ENCODE measurements at places on chromosomes 7 and 10. TPM values are rescaled to one million over a fixed set of nuclear protein-coding genes. Genes with fewer than 3 reads are reported as not detected.

Gene CACNA2D1
- total RNA-seq: 10.3 TPM

Gene C10orf105
- not detected for total RNA-seq

Gene SVOPL
- not detected for total RNA-seq

Gene FZD8
- total RNA-seq: 14.9 TPM

Gene PRPS1L1
- not detected for total RNA-seq

Gene HMX2
- total RNA-seq: not detected

Gene CREB3L2
- 26.0 TPM for total RNA-seq

Gene PDE6C
- not detected for total RNA-seq

Gene STAG3
- 0.13 TPM for total RNA-seq

Gene PEX1
- 8.5 TPM for total RNA-seq

Gene NPM3
- 133 TPM for total RNA-seq

Gene HACD1
- total RNA-seq: 19.9 TPM

Gene GPR15LG
- not detected for total RNA-seq

Gene CPA5
- total RNA-seq: not detected

Gene GNGT1
- total RNA-seq: not detected

Gene TLL2
- total RNA-seq: 0.27 TPM

Gene CLRN3
- total RNA-seq: not detected

Gene TMEM178B
- not detected for total RNA-seq

Gene C10orf62
- total RNA-seq: not detected

Gene ZDHHC6
- 22.1 TPM for total RNA-seq

Gene TSPAN12
- total RNA-seq: 10.4 TPM

Gene MYH16
- total RNA-seq: 0.64 TPM

Gene TRPV5
- not detected for total RNA-seq

Gene WNT8B
- total RNA-seq: not detected

Gene MNX1
- not detected for total RNA-seq

Gene SYT15B
- total RNA-seq: not detected

Gene TDRD1
- not detected for total RNA-seq

Gene PRTFDC1
- 9.4 TPM for total RNA-seq

Gene DNA2
- total RNA-seq: 8.7 TPM

Gene FAM221A
- total RNA-seq: 2.8 TPM

Gene CYP3A7
- total RNA-seq: not detected

Gene PDZD7
- 0.07 TPM for total RNA-seq

Gene CHAT
- not detected for total RNA-seq

Gene PPP1R9A
- total RNA-seq: 0.74 TPM

Gene RPP38
- 5.4 TPM for total RNA-seq

Gene LAMB1
- total RNA-seq: 235 TPM

Gene CLDN12
- total RNA-seq: 3.2 TPM

Gene BLNK
- not detected for total RNA-seq

Gene CNPY1
- total RNA-seq: not detected

Gene FFAR4
- total RNA-seq: not detected

Gene ARL3
- total RNA-seq: 5.1 TPM
